ENCODE measurements at places on chromosomes 16 and 17. TPM values are rescaled to one million over a fixed set of nuclear protein-coding genes. Genes with fewer than 3 reads are reported as not detected.

ITGAL gene
- 338 TPM for total RNA-seq

KRT20 gene
- total RNA-seq = not detected

TMUB2 gene
- 52.2 TPM for total RNA-seq

ZPBP2 gene
- not detected for total RNA-seq

IL17C gene
- 0.65 TPM for total RNA-seq

HAGHL gene
- total RNA-seq = 9.8 TPM

RAB26 gene
- total RNA-seq = 0.21 TPM

PABPN1L gene
- total RNA-seq = not detected

NOL11 gene
- total RNA-seq = 51.4 TPM

MYH8 gene
- not detected for total RNA-seq

ALOX12 gene
- total RNA-seq = 32.0 TPM

C16orf46 gene
- total RNA-seq = 0.37 TPM

TBC1D3I gene
- 0.67 TPM for total RNA-seq

SLC6A2 gene
- total RNA-seq = not detected

GRAPL gene
- 21.0 TPM for total RNA-seq

KRT36 gene
- total RNA-seq = not detected

CDH11 gene
- total RNA-seq = not detected

Measured in T-helper 17 cell (primary cell).